ENCODE measurements at places on chromosomes 1 and 21. TPM values are rescaled to one million over a fixed set of nuclear protein-coding genes. Genes with fewer than 3 reads are reported as not detected.

DNA sequence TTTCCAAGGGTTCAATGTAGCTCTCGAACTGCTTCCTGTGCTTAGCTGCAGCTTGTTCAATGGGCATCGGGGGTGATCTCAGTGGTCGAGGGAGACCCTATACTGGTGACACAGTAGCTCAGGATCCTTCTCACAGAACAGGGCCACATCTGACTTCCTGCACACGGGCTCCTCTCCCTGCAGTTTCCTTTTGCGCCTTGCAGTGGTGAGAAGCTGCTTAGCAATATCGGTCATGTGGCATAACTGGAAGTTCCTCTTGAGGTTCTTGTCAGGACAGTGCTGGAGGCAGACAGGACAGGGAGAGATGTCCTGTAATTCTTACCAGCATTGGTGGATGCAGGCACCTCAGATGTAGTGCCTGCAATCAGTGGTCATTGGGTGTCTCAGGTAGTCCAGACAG is 140.5 kb upstream of the MAP1LC3C start:
- no peak for DNase-seq

DNA sequence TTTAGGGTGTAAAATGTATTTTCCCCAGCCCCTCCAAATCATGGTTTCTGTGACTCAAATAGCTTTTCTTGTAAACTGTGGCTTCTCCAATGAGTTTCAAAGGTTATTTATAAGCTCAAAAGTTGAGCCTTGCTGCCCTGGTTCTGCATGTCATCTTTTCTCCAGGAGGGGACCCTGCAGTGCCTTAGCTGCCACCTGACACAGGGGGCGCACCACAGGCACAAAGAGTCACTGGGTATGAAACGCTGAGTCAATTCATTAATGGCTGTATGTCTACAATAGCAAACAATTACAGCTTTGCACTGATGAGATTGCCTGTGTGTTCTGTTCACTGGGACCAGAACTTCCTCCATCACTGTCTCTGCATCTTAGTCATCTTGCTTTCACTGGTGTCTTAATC is 100.8 kb downstream of the PCP4 start:
- no peak for DNase-seq

- no peak for DNase-seq
Measured at GRCh38 chr21:40018871-40019475, 151.7 kb downstream of the PCP4 start.

DNA sequence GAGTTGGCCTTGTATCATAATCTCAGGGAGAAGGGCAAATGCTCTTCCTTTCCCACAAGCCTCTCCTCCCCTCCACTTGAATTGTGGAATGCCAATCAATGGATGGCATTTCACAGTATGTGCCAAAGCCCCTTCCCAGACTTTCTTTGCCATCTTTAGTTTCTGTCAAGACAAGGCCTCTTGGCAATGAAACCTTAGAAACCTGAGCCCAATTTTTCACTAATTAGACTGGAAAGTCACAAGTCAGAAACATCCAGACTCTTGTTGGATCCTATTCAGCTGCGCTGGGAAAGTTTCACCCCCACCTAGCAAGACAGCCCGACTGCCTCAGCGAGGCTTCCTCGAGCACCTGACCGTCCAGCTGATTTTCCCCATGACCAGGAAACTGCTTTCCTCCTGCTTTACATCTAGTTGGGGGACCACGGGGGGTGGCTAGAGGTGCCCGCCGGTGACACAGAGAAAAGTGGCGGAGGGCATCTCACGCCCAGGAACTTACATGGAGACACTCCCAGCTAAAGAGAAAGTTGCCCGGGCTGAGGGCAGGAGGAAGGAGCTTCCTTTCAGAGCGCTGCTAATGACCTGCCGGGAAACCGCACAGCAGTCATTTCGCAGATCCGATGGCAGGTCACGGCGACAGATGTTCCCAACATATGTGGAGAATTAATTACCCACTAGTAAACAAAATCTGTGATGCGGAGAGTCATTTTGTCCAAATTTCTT is 302.6 kb upstream of the RRP15 start:
- DNase-seq, result no peak

DNA sequence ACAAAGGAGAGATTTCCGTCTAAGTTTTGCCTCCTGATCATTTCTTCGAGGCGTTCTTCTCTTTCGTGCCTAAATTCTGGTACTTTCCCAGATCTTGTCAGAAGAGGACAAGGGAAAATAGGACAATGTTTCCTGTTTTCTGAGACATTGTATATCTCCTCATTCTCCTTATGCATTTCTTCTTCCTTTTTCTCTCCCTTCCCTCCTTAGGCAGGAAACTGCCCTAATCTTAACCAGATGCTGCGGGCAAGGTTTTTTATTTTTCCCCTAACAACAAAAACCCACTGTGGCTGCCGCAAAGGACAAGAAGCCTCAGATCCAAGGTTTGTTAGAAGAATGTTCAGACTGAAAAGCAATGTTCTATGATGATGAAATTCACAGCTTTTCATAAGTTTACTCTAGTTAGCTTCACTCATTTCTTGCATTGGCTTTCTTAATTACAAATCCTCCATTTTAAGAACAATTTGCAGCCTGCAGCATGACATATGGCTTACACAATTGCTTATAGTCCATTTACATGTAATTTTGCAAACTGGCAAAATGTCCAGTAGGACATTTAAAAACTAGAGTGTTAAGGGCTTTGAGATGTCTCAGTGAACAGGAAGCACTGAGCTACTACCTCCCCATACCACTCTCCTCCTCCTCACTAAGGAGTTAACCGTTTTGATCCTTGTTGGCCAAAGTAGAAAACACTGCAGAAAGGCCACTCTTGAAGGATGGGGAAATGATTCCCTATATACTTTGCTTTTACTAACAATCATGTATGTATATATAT is 624 bp downstream of the CTSK start:
- DNase-seq, result no peak

GRCh38 chr1:183093786-183094298 is 70.6 kb downstream of the LAMC1 start:
- DNase-seq, result no peak

- DNase-seq, result no peak
Measured at GRCh38 chr1:200311256-200311655, 98.6 kb downstream of the ZNF281 start.

DNA sequence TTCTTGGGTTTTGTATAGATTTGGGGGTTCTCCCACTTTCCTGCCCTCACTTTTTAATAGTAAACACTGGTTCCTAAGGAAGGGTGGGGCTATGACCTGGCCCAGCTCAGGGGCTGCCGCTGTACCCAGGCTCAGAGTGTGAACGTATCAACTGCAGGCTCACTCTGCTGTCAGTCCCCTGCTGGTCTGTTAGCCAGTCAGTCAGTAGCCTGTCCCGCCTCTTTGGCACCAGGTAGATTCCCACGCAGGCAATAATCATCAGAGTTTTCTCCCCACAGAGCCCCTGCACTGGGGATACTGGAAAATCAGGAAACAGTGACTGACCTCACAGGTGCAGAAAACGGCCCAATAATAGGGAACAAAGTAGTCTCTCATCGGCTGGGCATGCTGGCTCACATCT is 15.0 kb upstream of the ALPL start:
- DNase-seq, result no peak

- no peak for DNase-seq
Measured at GRCh38 chr1:64304823-64305222, 101.4 kb downstream of the UBE2U start.

GRCh38 chr1:68294367-68295066 is 62.2 kb upstream of the WLS start:
- DNase-seq, result no peak

GRCh38 chr1:3035563-3036446 is 14.5 kb downstream of the ACTRT2 start:
- DNase-seq, result no peak

- DNase-seq, result no peak
Measured at GRCh38 chr1:16969057-16969611, 11.3 kb downstream of the MFAP2 start.

- DNase-seq, result no peak
Measured at GRCh38 chr1:203100516-203100869, 14.7 kb upstream of the MYOG start.

DNA sequence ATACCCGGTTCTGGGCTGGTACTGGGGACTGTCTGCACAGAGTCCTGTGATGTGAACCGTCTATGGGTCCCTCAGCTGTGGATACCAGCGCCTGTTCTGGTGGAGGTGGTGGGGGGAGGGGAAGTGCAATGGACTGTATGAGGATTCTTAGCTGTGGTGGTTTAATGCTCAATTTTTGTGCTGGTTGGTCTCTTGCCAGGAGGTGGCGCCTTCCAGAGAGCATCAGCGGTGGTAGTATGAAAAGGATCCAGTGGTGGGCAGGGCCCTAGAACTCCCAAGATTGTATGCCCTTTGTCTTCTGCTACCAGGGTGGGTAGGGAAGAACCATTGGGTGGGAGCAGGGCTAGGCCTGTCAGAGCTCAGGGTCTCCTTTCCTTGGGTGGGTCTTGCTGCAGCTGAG is 89.4 kb upstream of the B3GALT2 start:
- DNase-seq, result no peak

REN gene
- 0.51 TPM for total RNA-seq

RGS4 gene
- 4.5 TPM for total RNA-seq

NR1I3 gene
- total RNA-seq, result not detected

BTF3L4 gene
- total RNA-seq, result 28.5 TPM

UBASH3A gene
- 0.28 TPM for total RNA-seq

NUAK2 gene
- 0.50 TPM for total RNA-seq

RXFP4 gene
- total RNA-seq, result not detected

All from right cardiac atrium (tissue), 5 donors.